Liver (tissue), 10 donors: ENCODE measurements at places on chromosomes 13 and 19. TPM values are rescaled to one million over a fixed set of nuclear protein-coding genes. Genes with fewer than 3 reads are reported as not detected.

DLL3 gene
- not detected for total RNA-seq

KCNN1 gene
- total RNA-seq, result 0.08 TPM

SERP2 gene
- total RNA-seq, result 2.8 TPM

RAP2A gene
- total RNA-seq, result 9.5 TPM

C19orf38 gene
- total RNA-seq, result 1.8 TPM

C13orf42 gene
- total RNA-seq, result 0.08 TPM

ZNF20 gene
- 1.8 TPM for total RNA-seq

EDNRB gene
- total RNA-seq, result 20.4 TPM

GRCh38 chr13:90806016-90806615, 541.4 kb upstream of the MIR17HG start:
- H3K4me1 ChIP-seq, result no peaks in the 10 kb centered on the region
- no peaks in the 10 kb centered on the region for H3K36me3 ChIP-seq
- no peak overlapping the region for H3K4me3 ChIP-seq
- no peak for DNase-seq

DNA sequence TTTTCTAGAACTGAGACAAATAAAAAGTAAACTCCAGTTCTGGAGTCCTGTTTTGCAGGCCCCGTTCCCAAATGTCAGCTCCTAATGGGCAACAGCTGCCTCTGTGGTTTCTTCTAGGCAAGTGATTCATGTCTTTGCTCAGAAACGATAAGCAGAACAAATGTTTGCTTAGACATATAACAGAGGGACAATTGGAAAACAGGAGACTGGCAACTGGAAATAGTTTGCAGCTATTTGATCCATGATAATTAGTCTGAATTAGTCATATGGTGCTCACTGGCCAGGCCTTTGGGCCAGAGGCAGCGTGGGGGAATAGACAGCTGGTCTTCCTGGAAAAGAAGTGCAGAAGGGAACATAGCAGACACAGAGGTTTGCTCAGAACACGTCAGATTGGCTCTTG, 29.2 kb upstream of the TSHZ3 start:
- DNase-seq, result no peak

DNA sequence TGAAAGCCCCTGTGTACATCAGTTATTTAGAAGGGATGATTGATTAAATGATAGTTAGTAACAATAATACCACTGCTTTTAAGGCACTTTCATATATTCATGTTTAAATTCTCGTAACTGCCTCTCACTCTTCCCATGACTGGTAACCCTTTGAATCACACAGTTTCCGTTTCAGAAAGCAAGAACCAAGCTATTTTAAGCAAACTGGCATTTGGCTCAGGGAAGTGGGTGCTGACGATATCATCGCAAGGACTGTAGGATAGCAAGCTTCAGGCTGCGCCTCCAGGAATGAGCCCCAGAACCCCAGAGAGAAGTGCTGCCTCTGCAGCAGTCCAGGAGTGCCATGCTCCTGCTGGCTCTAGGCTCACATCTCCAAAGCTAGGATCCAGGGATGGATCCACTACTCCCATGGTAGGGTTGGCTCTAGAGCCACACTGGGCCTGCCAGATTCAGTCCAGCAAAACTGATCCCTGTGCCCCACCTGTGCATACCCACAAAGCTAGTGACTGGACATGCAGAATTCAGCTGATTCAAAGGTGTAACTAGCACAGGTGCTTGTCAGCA, 313.5 kb downstream of the SLC7A1 start:
- H3K4me1 ChIP-seq, result no peaks in the 10 kb centered on the region
- DNase-seq, result no peak
- no peak overlapping the region for H3K4me3 ChIP-seq

DNA sequence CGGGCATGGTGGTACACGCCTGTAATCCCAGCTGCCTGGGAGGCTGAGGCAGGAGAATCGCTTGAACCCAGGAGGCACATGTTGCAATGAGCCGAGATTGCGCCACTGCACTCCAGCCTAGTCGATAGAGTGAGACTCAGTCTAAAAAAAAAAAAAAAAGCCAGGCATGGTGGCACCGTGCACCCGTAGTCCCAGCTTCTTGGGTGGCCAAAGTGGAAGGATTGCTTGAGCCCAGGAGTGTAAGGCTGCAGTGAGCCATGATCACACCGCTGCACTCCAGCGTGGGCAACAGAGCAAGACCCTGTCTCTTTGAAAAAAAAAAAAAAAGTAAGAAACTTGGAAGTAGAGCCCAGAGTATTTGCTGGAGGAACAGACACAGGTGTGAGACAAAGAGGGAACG, 27.7 kb downstream of the CCDC8 start:
- H3K27me3 ChIP-seq, result no peaks in the 10 kb centered on the region
- H3K4me1 ChIP-seq, result no peaks in the 10 kb centered on the region
- peaks cover 22% of the 10 kb centered on the region for H3K36me3 ChIP-seq
- H3K27ac ChIP-seq, result no peak overlapping the region

GRCh38 chr13:46149272-46150133, 32.5 kb downstream of the LCP1 start:
- H3K27ac ChIP-seq, result no peak overlapping the region
- H3K4me3 ChIP-seq, result no peak overlapping the region
- no peak for DNase-seq
- H3K36me3 ChIP-seq, result no peaks in the 10 kb centered on the region
- peaks cover 7% of the 10 kb centered on the region for H3K4me1 ChIP-seq

GRCh38 chr19:48616491-48617056, 1.7 kb upstream of the FAM83E start:
- peaks cover 15% of the 10 kb centered on the region for H3K36me3 ChIP-seq
- H3K4me3 ChIP-seq, result no peak overlapping the region
- no peak overlapping the region for H3K27ac ChIP-seq
- H3K27me3 ChIP-seq, result no peaks in the 10 kb centered on the region
- H3K4me1 ChIP-seq, result peaks cover 17% of the 10 kb centered on the region

GRCh38 chr13:34627509-34628208, 314.4 kb upstream of the NBEA start:
- H3K4me3 ChIP-seq, result no peak overlapping the region
- no peak overlapping the region for H3K27ac ChIP-seq
- no peaks in the 10 kb centered on the region for H3K36me3 ChIP-seq
- no peaks in the 10 kb centered on the region for H3K27me3 ChIP-seq
- H3K4me1 ChIP-seq, result no peaks in the 10 kb centered on the region
- no peak for DNase-seq

DNA sequence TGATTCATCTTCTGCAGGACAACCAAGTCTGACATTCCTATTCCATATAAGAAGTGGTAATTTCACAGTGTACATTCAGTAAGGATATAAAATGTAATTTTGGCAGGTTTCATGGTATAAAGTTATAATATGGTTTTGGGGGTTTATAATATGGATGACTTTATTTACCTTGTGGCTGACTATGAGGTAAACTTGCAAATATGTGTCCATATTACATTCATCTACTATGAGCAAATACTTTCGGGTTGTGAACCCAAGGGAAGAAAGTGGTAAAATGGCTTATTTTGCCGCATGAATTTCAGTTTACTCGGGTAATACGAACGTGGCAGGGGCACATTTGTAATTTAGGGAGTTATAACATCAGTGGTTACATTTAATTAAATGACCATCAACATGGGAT, 86.7 kb upstream of the TNFSF11 start:
- H3K4me1 ChIP-seq, result no peaks in the 10 kb centered on the region
- H3K36me3 ChIP-seq, result no peaks in the 10 kb centered on the region
- DNase-seq, result no peak
- H3K4me3 ChIP-seq, result no peak overlapping the region

DNA sequence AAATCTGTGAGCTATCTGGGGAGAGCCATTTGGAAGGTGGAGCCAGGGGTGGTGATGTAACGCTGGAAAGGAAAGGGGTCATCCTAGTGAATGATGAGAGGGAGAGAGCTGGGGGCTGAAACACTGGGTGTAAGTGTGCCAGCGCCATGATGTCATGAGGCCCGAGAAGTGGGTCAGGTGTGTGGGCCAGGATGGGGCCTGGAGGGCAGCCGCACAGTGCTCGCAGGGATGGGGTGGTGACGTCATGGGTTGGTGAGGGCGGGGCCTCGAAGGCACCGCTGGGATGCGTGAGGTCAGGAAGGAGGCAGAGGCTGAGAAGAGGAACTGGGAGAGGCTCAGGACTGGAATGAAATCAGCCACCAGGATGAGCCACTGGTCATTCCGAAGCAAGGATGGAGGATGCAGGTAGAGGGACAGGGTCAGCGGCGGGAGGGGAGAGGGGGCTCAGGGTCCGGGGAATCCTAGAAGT, 4.4 kb downstream of the CCDC61 start:
- H3K36me3 ChIP-seq, result no peaks in the 10 kb centered on the region
- peaks cover 4% of the 10 kb centered on the region for H3K4me1 ChIP-seq
- no peak for DNase-seq
- no peaks in the 10 kb centered on the region for H3K27me3 ChIP-seq
- no peak overlapping the region for H3K27ac ChIP-seq
- no peak overlapping the region for H3K4me3 ChIP-seq

GRCh38 chr13:82614086-82614485, 1268.2 kb downstream of the SLITRK1 start:
- DNase-seq, result no peak
- no peaks in the 10 kb centered on the region for H3K27me3 ChIP-seq
- no peaks in the 10 kb centered on the region for H3K36me3 ChIP-seq
- no peaks in the 10 kb centered on the region for H3K4me1 ChIP-seq

DNA sequence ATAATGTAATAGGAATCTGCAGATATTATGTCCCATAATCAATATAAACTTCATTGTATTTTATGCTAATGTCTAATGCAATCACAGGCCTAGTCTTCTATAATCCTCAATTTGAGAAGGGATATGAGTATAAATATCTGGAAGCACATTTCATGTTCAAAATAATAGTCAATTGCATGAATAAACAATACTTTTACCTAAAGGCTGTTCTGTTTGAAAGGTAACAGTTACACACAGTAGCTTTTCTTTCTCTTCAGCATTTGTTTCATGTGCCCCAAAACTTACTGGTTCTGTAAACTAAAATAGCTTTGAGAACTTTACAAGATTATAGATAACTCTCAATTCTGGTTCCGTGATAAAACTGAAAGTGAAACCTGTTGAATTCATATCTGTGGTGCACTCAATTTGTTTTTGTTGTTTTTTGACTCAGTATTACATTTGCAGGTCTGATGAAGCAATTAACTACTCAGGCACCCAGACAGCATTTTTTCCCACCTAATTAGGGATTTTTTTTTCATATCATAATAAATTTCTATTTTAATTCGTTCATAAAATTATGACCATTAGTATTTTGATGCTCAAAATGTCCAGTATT, 1193.8 kb downstream of the SLITRK1 start:
- no peaks in the 10 kb centered on the region for H3K36me3 ChIP-seq
- no peak overlapping the region for H3K27ac ChIP-seq
- H3K4me1 ChIP-seq, result no peaks in the 10 kb centered on the region
- H3K27me3 ChIP-seq, result no peaks in the 10 kb centered on the region
- no peak for DNase-seq

GRCh38 chr13:107585469-107586180, 629.7 kb downstream of the LIG4 start:
- no peaks in the 10 kb centered on the region for H3K4me1 ChIP-seq
- no peak for DNase-seq
- H3K27me3 ChIP-seq, result no peaks in the 10 kb centered on the region
- no peak overlapping the region for H3K27ac ChIP-seq

DNA sequence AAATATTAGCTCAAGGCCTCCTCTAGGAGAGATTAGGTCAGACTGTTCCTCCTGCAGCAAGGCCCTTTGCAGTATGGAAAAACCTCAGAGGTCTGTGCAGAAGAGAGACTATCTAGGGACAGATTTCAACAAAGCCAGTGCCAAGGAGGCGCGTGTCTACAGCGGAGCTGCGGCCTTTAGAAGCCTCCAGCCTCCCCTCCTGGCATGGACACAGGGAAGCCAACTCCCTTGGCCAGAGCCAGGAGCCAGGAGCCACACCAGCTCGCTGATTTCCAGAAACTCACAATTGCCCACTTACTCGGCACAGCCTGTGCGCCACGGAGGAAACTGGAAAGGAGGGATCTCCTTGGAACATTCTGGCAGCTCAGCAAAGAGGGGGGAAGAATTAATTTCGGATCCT, 63.4 kb downstream of the INSR start:
- no peak overlapping the region for H3K4me3 ChIP-seq
- DNase-seq, result no peak
- H3K36me3 ChIP-seq, result no peaks in the 10 kb centered on the region
- no peak overlapping the region for H3K27ac ChIP-seq

GRCh38 chr13:31801088-31801487, 61.8 kb downstream of the RXFP2 start:
- no peak overlapping the region for H3K4me3 ChIP-seq
- no peak for DNase-seq
- H3K4me1 ChIP-seq, result no peaks in the 10 kb centered on the region

- no peak overlapping the region for H3K27ac ChIP-seq
- H3K4me3 ChIP-seq, result no peak overlapping the region
- no peaks in the 10 kb centered on the region for H3K36me3 ChIP-seq
- no peaks in the 10 kb centered on the region for H3K4me1 ChIP-seq
- DNase-seq, result no peak
Measured at GRCh38 chr13:50425772-50426171, 410.5 kb downstream of the KCNRG start.
